Astrocyte (in vitro differentiated cells and primary cell): ENCODE measurements at places on chromosomes 2 and 18.

DNA sequence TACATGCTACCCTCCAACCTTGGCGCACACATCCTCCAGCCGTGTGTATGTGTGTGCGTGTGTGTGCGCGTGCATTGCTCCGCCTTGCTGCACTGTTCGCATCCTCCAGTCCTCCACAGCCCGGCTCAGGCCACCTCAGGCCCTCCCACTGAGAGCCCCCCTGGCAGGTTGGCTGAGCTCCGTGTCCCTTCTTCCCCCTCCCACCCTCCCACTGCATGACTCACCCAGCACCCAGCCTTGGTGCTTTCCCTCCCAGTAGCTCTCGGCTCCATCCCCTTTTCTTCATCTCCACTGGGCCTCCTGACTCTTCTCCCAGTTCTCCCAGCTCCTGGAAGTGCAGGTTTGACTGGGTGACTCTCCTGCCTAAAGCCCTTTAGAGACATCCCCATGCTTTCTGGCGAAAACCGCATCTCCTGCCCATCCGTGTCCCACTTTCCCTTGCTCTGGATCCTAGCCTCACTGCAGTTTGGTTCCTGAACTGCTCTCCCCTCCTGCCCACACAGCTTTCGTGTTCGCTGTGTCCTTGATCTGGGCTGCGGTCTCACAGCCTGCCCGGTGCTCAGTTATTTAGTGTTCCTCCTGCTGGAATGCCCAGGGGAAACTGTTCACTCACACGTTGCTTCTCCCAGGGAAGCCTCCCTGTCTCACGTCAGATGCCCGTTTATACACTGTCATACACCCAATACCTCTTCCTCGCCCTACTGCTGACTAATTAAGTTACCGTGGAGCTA lies 4.9 kb downstream of the TMEM177 start:
- DNase-seq, result peak; percentile 51

DNA sequence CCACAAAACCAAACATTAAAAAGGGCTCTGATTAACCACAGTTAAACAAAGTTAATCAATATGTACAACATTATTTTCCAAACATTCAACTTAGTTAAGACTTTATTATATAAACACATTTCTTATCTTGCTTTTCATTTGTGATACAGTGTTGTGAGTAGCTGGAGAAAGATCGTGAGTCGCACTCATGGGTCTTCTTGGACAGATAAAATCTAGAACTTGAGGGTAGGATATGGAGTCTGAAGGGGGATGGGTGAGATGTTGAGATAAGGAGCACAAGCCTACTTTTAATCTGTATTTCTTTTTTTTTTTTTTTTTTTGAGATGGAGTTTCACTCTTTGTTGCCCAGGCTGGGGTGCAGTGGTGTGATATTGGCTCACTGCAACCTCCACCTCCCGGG lies 22.6 kb upstream of the TMEM214 start:
- DNase-seq, result no peak

GRCh38 chr2:51218047-51218446 lies 186.1 kb upstream of the NRXN1 start:
- DNase-seq, result no peak

- DNase-seq, result no peak
Observed at GRCh38 chr2:61151436-61151835, 10.6 kb upstream of the C2orf74 start.

GRCh38 chr2:138428710-138429440 lies 72.7 kb upstream of the SPOPL start:
- no peak for DNase-seq

DNA sequence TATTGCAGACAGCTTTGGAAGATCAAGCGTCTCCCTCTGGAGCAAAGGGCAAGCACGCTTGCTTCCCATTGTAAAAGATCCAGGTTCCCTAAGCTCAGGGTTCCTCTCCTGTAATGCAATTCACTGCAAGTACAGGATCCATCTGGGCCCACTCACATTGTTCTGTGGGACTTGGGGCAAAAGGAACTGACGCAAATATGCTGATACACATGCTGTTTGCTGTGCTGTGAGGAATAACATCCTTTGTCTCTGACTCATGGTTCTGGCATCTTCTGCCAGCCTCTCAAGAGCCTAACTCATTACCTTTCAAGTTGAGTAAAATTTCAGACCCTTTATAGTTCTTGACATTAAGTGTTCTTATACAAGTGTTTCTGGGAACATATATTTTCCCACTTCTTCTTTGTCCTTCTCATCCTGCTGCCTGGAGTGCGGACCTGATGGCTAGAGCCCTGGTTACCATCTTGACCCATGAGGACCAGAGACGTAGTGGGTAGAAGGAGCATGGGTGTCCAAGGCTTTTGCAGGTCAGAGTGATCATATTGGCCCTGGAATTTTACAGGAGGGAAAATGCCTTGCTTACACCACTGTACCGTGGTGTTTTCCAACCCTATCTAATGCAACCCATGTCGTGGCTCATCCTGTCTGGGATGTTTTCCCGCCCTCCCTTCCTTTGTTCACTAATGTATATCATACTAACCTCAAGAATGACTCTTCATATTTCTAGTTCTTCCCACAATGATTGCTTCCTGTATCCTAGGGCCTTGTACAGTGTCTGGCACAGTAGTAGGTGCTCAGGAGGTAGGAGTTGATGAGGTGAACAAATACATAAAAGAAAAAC lies 145.7 kb upstream of the GLI2 start:
- DNase-seq, result peak; percentile 98
